CD8-positive, alpha-beta memory T cell (primary cell): ENCODE measurements at places on chromosomes 11 and 22. TPM values are rescaled to one million over a fixed set of nuclear protein-coding genes. Genes with fewer than 3 reads are reported as not detected.

UPB1 gene
- polyA plus RNA-seq, result 0.10 TPM

OR51B2 gene
- polyA plus RNA-seq, result not detected

OSBPL5 gene
- 8.5 TPM for polyA plus RNA-seq

DNA sequence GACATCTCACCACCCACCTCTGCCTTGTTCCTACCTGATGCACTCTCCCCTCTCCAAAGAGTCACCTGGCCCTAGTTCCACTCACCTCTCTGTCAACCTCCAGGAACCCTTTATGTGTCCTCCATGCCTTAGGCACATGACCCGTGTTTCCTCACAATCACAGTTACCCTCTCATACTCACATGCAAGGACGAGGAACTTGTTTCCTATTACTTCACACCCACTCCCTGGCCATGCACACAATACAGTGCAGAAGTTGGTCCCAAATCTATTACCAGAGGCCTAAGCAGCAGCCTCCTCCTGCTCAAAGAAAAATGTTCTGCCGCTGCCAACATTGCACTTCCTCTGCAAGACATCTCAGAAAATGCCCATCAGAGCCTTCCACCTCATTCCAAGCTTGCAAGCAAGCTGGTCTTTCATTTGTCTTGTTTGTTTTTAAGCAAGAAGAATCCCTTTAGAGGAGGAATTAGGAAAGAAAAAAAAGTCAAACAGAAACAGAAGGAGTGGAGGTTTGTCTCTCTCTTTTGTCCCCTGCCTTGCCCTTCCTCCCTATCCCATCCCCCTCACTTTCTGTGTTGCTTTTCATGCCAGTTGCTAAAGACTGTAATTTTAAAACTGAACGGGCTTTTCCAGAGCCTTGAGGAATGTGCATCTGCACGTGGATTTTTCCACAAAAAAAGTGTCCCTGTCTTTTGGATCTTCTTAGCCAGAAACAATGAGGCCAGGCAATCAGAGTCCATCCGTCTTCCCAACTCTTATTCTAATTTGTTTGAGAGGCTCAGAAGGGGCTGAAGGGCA is 63.4 kb downstream of the KCNJ1 start:
- H3K27me3 ChIP-seq, result no peaks in the 10 kb centered on the region
- H3K27ac ChIP-seq, result no peak overlapping the region
- no peak overlapping the region for H3K4me3 ChIP-seq

GRCh38 chr11:8967184-8967583 is 2.9 kb upstream of the TMEM9B start:
- H3K4me1 ChIP-seq, result peaks cover 21% of the 10 kb centered on the region
- no peak overlapping the region for H3K27ac ChIP-seq
- no peak for DNase-seq

GRCh38 chr11:47104261-47104950 is 72.3 kb downstream of the ARFGAP2 start:
- H3K4me1 ChIP-seq, result no peaks in the 10 kb centered on the region
- no peak for DNase-seq
- H3K27ac ChIP-seq, result no peak overlapping the region
- H3K36me3 ChIP-seq, result no peaks in the 10 kb centered on the region
- H3K4me3 ChIP-seq, result no peak overlapping the region
